ENCODE measurements at places on chromosomes 2 and 18. TPM values are rescaled to one million over a fixed set of nuclear protein-coding genes. Genes with fewer than 3 reads are reported as not detected.
A peak's percentile ranks its signal among the peaks of the same experiment; 100 is the strongest.

ASAP2 gene
- total RNA-seq = 6.4 TPM

CEP68 gene
- 6.8 TPM for total RNA-seq

GRCh38 chr2:239181074-239181902 is 219.5 kb downstream of the HDAC4 start:
- ATAC-seq = no peak

TPO gene
- 1.2 TPM for total RNA-seq

- no peak for ATAC-seq
Observed at GRCh38 chr18:44986933-44987332, 306.2 kb downstream of the SETBP1 start.

- no peak for ATAC-seq
Observed at GRCh38 chr2:196453613-196454047, 185.9 kb upstream of the CCDC150 start.

DNA sequence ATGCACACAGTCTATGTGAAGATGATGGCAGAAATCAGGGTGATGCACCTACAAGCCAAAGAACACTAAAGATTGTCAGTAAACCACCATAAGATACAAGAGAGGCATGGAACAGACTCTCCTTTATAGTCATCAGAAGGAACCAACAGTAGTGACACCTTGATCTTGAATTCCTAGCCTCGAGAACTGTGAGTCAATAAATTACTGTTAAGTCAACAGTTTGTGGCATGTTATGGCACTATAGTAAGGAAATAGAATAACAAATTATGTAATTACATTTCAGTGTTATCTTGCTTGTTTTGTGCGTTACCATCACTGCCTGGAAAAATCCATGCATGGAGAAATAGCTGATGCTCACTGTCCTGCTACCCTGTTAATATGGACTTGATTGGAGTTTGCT is 110.2 kb upstream of the LRP1B start:
- no peak for ATAC-seq

DNA sequence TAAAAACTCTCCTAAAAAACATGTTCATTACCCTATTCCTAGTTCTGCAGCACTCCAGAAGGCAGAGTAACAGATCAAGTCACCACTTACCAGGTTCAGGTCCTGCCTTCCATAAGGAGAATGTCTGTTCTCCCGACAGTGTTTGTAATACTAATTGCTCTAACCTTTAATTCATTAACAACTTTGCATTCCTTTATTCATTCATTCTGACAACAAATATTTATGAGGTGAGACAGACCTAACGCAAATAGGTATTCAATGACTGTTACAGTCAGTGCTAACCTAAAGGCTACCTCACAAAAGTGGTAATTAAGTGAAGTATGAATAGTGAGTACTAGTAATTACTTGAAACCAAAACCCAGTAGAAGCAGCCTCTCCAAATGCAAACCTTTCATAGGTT is 224.0 kb downstream of the AFF3 start:
- ATAC-seq = no peak

KCNS3 gene
- total RNA-seq = 3.4 TPM

FAP gene
- total RNA-seq = 1.3 TPM

GNAL gene
- total RNA-seq = 8.8 TPM

DNA sequence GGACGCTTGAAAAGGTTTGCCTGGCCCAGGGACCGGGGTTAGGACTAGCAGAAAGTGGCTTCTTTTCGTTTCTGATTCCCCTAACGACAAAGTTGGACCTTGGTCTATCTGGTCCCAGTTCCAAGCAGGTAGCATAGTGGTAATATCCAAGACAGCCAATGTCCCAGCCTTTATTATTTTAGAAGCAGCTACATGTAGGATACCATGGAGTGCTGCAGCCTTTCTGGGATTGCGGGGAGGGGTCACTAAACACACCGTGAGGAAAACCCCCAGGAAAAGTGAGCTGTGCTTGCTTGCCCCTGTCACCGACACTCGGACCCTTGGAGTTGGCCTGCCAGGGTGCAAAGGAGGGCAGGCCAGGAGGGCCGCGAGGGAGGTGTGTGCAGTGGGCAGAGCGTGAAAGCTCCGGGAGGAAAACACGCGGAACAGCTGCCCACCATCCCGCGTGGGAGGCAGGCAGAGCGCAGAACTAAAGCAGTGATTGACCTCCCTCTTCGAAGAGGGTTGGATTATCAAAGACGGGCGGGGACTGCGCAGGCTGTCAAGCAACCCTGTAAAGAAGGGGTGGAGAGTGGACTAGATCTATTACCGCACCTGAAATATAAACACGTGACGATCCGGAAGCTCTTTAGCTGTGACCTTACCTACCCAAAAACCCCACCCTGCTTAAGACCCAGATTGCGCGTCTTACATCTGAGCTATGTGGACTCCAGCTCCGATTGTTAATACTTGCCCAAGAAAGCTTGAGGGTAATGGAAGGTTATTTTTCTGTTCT is 624 bp upstream of the MAP4K3 start:
- ATAC-seq = peak; percentile 87

DNA sequence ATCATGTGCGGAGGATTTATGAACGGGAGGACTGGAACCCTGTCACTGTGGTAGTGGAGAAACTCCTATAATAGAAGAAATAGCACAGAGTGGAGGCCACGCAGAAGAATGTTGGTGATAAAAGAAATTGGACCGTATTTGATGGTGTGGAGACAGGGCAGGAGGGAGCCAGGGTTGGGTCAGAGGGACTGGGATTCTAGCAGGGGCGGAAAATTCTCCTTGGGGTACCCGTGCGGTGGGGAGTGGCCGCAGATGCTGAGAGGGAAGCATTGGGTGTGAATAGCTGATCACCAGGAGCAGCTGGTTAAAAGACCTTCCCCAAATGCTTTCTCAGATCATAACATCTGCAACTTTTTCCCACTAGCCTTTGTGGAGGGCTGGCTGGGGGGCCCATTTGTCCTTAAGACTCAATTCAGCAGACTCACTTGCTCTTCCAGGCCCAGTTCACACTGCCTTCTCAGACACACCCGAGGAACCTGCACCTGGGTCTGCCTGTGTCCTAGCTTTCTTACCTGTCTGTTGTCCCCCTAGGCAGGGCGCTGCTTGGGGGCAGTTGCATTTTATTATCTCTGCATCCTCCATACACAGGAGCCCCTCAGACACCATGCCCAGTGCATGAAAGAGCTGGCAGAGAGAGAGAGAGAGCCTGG is 7.1 kb downstream of the SH3BP4 start:
- no peak for ATAC-seq

DNA sequence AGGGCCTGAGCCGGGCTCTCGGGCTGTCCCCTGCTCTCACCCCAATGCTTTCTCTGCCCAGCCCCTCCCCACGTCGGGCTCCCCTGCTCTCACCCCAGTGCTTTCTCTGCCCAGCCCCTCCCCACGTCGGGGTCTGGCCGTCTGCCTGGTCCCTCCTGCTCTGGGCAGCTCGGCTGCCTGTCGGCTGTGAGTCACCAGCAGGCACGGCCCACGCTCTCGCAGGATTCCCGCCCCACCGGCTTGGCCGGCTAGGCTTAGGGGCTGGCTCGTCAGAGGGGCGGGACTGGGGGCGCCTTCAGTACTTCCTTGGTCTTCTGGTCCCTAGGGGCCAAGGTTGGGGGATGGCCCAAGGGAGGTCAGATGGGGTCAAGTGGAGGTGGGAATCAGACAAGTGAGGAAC is 3.3 kb downstream of the BOK start:
- ATAC-seq = peak; percentile 83

ANTXR1 gene
- total RNA-seq = 13.9 TPM

All from esophagus mucosa (tissue), 1 donor.